ENCODE measurements at places on chromosomes 4 and X.

- no peak for DNase-seq
Observed at GRCh38 chrX:13288671-13289070, 31.2 kb downstream of the ATXN3L start.

- DNase-seq: no peak
Observed at GRCh38 chr4:183147983-183148382, 48.9 kb downstream of the WWC2 start.

- no peak for DNase-seq
Observed at GRCh38 chr4:174214101-174214878, 69.2 kb downstream of the FBXO8 start.

- no peak for DNase-seq
Observed at GRCh38 chrX:149762696-149763614, 10.9 kb upstream of the HSFX1 start.

GRCh38 chrX:86830685-86831084, 682.4 kb downstream of the DACH2 start:
- no peak for DNase-seq

GRCh38 chr4:88033309-88033708, 25.9 kb downstream of the PKD2 start:
- peak; percentile 16 for DNase-seq

DNA sequence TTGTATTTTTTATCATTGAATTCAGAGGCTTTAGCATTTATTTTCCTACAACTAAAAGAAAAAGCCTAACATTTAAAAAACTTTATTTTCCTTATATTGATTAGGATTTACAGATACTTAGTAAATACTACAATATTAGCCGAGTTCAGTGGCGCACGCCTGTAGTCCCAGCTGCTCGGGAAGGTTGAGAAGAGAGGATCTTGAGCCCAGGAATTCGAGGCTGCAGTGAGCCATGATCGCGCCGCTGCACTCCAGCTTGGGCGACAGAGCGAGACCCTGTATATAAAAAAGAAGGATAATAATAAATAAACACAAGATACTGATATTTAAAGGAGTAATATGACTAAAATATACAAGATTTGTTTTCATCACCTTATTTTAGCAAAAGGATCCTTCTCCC, 681 bp upstream of the UPF3B start:
- DNase-seq: no peak

DNA sequence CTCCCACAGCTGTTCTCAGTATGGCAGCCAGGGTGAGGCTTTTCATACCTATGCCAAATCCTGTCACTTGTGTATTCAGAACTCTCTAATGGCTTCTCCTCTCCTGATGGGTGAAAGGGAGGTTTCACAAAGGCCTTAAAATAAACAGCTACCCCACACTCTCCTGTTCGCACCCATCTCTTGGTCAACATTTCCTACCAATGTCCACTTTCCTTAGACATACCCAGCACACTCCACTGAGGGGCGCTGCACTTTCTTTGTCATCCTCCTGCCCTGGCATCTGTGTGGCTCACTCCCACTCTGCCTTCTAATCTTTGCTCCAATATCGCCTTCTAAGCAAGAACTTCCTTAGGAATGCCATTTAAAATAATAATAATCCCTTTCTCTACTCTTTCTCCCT, 313.3 kb downstream of the PPP3CA start:
- DNase-seq: no peak

- no peak for DNase-seq
Observed at GRCh38 chrX:142060191-142060590, 144.9 kb downstream of the MAGEC2 start.

DNA sequence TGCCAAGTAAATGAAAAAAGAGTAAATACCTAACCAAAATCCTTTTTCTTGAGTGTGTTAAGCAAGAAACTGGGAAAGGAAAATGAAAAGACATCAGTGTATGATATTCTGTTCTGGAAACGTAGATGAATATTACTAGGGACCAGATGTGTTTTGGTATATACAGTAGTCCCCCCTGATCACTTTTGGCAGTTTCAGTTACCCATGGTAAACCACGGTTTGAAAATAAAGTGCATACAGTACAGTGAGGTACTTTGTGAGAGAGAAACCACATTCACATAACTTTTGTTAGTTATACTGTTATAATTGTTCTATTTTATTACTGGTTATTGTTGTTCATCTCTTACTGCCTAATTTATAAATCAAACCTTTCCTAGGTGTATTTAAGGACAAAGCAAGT, 250.9 kb downstream of the TENM3 start:
- DNase-seq: no peak

DNA sequence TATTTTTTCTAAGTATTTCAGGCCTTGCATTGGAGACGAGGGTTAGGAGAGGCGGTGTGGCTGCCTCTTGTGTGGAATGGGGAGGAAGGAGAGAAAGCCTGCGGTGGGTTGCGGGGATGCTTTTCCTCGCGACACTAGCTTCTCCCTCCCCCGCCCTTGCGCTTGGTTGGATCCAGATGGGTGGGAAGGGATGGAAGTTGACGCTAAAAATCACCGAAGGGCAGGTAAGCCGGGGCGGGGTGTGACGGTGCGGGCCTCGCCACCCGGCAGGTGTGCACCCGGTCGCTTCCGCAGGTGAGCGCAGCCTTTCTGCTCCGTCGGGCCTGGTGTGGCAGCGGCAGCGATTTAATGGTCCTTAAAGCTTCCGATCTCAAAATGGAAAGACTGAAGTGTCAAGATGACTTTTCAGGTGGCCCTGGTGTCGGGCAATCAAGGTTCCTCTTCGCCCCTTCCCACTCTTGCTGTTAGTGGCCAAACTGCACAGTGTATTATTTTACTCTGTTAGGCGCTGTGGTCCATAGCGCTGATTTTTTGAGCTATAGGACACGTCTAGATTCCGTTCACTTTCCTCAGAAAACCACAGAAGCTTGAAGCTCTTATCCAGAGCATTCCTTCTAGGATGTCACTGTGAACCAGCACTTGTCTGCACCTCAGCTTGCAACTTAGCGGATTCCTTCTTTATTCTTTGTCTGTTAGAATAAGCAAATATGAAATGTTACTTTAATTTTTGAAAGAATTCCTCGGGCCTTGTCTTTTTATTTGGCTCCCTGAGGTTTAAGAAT, 765 bp downstream of the ENOPH1 start:
- DNase-seq: peak; percentile 41

- no peak for DNase-seq
Observed at GRCh38 chr4:155999725-156000124, 46.1 kb upstream of the CTSO start.

GRCh38 chr4:174714393-174715211, 114.4 kb downstream of the GLRA3 start:
- DNase-seq: peak; percentile 20

GRCh38 chrX:17736856-17737709, at the start of gene SCML1:
Gene SCML1 (plus strand): TSS chrX:17737493. CDS start chrX:17744187, 6,694 bp downstream.
- peak; percentile 98 for DNase-seq

- no peak for DNase-seq
Observed at GRCh38 chr4:6529021-6529420, 46.0 kb upstream of the MAN2B2 start.

GRCh38 chr4:8202108-8203051, 3.3 kb downstream of the SH3TC1 start:
- DNase-seq: no peak

- no peak for DNase-seq
Observed at GRCh38 chr4:5863461-5864113, 29.3 kb downstream of the CRMP1 start.

DNA sequence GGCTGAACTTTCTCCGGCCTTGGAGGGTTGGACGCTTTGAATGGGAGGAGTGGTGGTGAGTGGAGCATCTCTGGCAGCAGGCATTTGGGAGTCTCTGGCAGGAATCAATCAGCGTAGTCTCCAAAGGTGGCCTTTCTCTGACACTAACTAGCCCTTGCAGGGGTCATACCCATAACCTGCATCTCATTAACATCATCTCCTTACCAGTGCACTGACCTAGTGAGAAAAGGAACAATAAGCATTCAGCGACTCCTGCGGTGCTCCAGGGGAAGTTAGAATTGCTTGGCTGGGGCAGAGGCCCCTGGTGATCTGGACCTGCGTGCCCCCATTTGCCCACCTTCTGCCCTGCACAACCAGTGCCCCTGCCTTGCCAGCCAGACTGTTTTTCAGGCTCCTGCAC, 161.9 kb downstream of the PTTG2 start:
- no peak for DNase-seq

DNA sequence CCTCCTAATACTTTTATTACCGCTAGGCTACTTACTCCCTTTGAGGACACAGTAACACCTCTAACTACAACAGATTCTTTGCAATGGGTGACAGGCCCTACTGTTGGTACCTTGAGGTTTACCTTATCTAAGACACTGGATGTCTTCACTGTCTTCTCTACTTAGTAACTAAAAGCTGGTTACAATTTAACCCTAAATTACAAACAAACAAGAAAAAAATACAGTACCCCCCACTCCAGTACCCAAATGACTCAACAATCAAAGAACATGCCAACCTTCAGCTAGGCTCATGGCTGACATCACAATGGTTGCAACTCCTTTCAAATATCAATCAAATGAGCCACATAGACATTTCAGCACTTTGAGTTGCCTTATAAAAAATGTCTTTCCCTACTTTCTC, 198.0 kb downstream of the GUCY2F start:
- no peak for DNase-seq

GRCh38 chr4:87147116-87147515, 73.3 kb downstream of the KLHL8 start:
- DNase-seq: no peak

- DNase-seq: no peak
Observed at GRCh38 chrX:67582436-67582835, 38.6 kb downstream of the AR start.

- no peak for DNase-seq
Observed at GRCh38 chr4:28277931-28278330, 1417.3 kb downstream of the STIM2 start.

DNA sequence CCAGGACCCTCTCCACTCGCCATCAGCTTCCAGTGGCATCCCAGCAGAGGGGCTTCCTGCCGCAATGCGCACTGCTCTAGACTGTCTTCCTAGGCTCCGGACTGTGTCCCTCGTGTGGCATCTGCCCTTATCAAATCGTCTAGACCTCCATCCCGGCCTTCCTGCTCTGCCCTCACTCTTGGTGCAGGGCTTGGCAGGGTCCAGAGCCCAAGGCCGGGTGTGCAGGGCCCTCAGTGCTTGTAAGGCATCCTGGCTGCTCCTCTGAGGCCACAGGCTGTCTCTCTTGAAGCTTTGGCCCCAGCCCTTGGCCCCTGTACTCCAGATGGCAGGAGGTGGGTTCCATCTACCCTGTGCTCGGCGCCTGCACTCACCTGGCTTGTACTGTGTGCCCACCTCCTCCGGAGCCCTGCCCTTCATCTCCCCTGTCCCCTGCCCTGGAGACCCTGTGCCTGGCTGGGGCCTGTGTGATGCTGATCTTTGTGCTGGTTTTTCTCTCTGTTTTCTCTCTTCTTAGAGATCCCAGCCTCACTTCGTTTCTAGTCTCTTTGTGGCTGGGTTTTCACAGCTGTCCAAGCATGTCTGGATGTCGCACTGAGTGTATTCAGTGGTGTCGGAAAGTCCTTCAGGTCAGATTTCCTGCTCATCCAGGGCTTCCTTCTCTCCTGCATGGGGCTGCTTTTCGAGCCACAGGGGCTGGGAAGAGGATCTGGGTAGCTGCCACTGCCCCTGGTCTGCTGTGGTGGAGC, 3.7 kb upstream of the TREX2 start:
- DNase-seq: no peak

- DNase-seq: no peak
Observed at GRCh38 chrX:41475191-41475590, 28.0 kb downstream of the NYX start.

- DNase-seq: no peak
Observed at GRCh38 chr4:111450867-111451266, 694.4 kb upstream of the FAM241A start.

DNA sequence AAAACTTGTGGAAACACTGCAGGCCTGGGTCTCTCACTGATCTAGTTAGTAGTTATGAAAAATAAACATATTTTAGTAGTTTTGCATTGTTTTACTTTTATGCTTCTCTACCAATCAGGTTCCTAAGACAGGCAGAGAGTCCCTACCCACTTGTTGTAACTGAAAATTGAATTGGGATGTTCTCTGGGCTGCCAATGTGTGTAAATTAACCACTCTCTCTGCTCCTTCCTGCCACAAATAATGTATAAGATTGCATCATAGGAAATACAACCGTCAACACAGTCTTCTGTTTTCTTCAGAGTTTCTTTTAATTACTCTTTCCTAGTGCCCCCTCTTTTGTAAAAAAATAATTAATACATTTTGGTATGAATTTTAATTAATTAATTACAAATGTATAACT, 677.3 kb downstream of the FSTL5 start:
- no peak for DNase-seq

GRCh38 chr4:109128589-109128988, 173.9 kb downstream of the COL25A1 start:
- DNase-seq: no peak

GRCh38 chrX:110413727-110414124, 55.1 kb downstream of the RTL9 start:
- DNase-seq: no peak

- DNase-seq: no peak
Observed at GRCh38 chr4:21061902-21062301, 361.6 kb downstream of the PACRGL start.

GRCh38 chrX:29478336-29479069, 736.9 kb upstream of the MAGEB2 start:
- no peak for DNase-seq

All from NCI-H1092 treated with DMSO at 0.1 percent for 48 hours (cell line).